ENCODE measurements at places on chromosomes 3 and 15. TPM values are rescaled to one million over a fixed set of nuclear protein-coding genes. Genes with fewer than 3 reads are reported as not detected.

Gene UBA7
- 16.3 TPM for total RNA-seq

Gene TGFBR2
- 49.5 TPM for total RNA-seq

Gene NOX5
- 0.20 TPM for total RNA-seq

- H3K27me3 ChIP-seq, result no peaks in the 10 kb centered on the region
- peaks cover 5% of the 10 kb centered on the region for H3K4me1 ChIP-seq
- no peak for DNase-seq
- no peaks in the 10 kb centered on the region for H3K36me3 ChIP-seq
Measured at GRCh38 chr3:152301745-152302181, 33.0 kb downstream of the MBNL1 start.

GRCh38 chr3:128933213-128933921 is 53.9 kb downstream of the ACAD9 start:
- H3K4me3 ChIP-seq, result no peak overlapping the region
- H3K4me1 ChIP-seq, result no peaks in the 10 kb centered on the region
- no peak overlapping the region for H3K27ac ChIP-seq
- peaks cover 4% of the 10 kb centered on the region for H3K36me3 ChIP-seq
- no peaks in the 10 kb centered on the region for H3K27me3 ChIP-seq

DNA sequence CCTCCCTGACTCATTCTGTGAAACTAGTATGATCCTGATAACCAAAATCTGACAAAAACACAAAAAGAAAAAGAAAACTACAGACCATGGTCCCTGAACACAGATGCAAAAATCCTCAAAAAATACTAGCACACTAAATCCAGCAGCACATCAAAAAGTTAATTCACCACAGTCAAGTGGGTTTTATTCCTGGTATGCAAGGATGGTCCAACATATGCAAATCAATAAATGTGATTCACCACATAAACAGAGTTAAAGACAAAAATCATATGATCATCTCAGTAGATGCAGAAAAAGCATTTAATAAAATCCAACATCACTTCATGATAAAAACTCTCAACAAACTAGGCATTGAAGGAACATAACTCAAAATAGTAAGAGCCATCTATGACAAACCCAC is 12.8 kb downstream of the SAXO2 start:
- H3K27ac ChIP-seq, result no peak overlapping the region
- no peak for DNase-seq
- H3K36me3 ChIP-seq, result peaks cover 2% of the 10 kb centered on the region
- no peaks in the 10 kb centered on the region for H3K4me1 ChIP-seq
- H3K27me3 ChIP-seq, result no peaks in the 10 kb centered on the region

DNA sequence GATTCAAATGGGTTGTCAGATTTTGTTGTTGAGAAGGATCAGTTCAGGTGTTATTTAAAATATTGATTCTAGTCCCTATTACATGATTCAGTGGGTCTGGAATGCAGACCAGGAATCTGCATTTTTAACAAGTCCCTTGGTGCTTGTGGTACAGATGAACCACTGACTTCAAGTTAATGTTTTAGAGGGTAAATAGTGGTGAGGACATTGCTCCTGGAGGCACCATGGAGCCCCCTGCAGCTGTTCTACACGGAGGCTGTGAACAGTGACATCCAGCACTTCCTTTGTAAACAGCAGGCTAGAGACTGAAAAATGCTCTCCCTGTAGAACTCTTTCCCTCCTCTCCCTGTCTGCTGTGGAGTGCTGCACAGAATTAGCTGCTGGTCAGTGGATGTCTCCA is 4.8 kb upstream of the FSIP1 start:
- peak; percentile 32 for DNase-seq
- no peaks in the 10 kb centered on the region for H3K4me1 ChIP-seq
- no peaks in the 10 kb centered on the region for H3K27me3 ChIP-seq
- no peak overlapping the region for H3K4me3 ChIP-seq

DNA sequence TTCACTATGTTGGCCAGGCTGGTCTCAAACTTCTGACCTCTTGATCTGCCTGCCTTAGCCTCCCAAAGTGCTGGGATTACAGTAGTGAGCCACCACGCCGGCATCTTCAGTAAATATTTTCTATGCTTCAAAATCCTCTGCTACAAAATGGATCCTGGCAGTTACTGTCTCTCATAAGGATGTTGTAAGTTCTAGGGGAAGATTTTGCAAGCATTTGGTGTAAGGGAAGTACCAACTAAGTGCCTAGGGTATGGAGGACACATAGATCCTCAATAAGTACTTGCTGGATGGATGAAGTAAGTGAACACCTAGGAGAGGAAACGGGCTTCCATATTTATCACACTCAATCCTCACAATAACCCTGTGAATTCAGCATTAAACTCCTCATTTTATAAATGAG is 6.6 kb downstream of the TM4SF4 start:
- no peak overlapping the region for H3K4me3 ChIP-seq
- H3K4me1 ChIP-seq, result peaks cover 3% of the 10 kb centered on the region
- no peak overlapping the region for H3K27ac ChIP-seq
- no peak for DNase-seq

DNA sequence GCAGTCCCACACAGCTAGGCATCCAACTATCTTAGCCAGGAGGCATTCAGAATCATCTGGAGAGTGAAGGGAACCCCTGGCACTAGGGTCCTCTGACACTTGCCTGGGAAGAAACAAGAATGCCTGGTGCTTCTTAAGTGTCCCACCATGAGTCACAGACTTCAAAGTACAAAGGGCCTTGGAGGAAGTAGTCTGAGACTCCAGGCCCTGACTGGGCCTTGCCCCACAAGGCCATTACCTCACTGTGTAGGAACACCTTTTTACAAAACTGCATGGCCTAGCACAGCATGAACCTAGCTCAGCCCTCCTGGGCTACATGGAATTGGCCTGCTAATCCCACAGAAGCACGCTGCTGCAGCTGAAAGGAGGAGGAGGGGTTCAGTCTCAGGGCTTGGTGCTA is 104.5 kb upstream of the SLCO2A1 start:
- no peak overlapping the region for H3K4me3 ChIP-seq
- DNase-seq, result no peak
- H3K36me3 ChIP-seq, result no peaks in the 10 kb centered on the region
- no peaks in the 10 kb centered on the region for H3K4me1 ChIP-seq
- H3K27ac ChIP-seq, result no peak overlapping the region

- no peaks in the 10 kb centered on the region for H3K36me3 ChIP-seq
- no peaks in the 10 kb centered on the region for H3K4me1 ChIP-seq
- DNase-seq, result no peak
- H3K27me3 ChIP-seq, result no peaks in the 10 kb centered on the region
- no peak overlapping the region for H3K27ac ChIP-seq
- H3K4me3 ChIP-seq, result no peak overlapping the region
Measured at GRCh38 chr3:61518590-61518989, 42.8 kb upstream of the PTPRG start.

GRCh38 chr3:3815206-3815605 is 16.0 kb downstream of the LRRN1 start:
- no peak for DNase-seq
- no peaks in the 10 kb centered on the region for H3K4me1 ChIP-seq
- H3K27me3 ChIP-seq, result no peaks in the 10 kb centered on the region
- no peak overlapping the region for H3K27ac ChIP-seq

DNA sequence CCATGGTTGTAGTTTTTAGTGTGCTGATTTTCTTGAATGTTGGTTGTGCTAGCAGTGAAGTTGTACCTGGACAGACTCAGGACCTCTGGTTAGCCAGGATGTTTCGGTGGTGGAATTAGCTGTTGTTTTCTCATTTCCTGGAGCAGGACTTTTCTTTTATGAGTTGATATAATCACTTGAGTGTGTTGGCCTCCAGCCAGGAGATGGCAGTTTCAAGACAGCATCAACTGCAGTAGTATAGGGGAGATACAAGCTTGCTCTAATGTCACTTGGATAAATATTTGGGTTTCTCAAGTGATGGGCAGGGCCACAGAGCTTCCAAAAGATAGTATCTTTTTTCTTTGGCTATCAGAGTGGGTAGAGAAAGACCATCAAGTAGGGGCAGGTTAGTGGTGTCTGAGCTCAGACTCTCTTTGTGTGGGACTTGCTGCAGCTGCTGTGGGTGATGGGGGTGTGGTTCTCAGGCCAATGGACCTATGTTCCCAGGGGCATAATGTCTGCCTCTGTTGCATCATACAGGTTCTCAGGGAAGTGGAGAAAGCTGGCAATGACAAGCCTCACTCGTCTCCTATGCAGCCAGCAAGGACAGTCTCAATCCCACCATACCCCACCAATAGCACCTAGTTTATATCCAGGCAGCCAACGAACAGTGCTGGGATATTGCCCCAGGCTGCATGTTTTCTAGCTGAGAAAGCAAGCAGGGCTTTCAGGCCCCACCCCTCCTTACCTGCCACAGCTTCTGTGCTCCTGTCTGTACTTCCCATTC is 14.6 kb upstream of the OR5K2 start:
- no peaks in the 10 kb centered on the region for H3K4me1 ChIP-seq
- no peaks in the 10 kb centered on the region for H3K36me3 ChIP-seq
- no peak overlapping the region for H3K4me3 ChIP-seq
- no peak overlapping the region for H3K27ac ChIP-seq
- H3K27me3 ChIP-seq, result no peaks in the 10 kb centered on the region

GRCh38 chr15:91787198-91787597 is 66.3 kb upstream of the SLCO3A1 start:
- H3K36me3 ChIP-seq, result no peaks in the 10 kb centered on the region
- no peak overlapping the region for H3K27ac ChIP-seq
- no peak for DNase-seq
- H3K27me3 ChIP-seq, result no peaks in the 10 kb centered on the region
- no peaks in the 10 kb centered on the region for H3K4me1 ChIP-seq
- H3K4me3 ChIP-seq, result no peak overlapping the region

- DNase-seq, result no peak
- no peak overlapping the region for H3K4me3 ChIP-seq
- no peaks in the 10 kb centered on the region for H3K27me3 ChIP-seq
- H3K4me1 ChIP-seq, result no peaks in the 10 kb centered on the region
- H3K27ac ChIP-seq, result no peak overlapping the region
- H3K36me3 ChIP-seq, result no peaks in the 10 kb centered on the region
Measured at GRCh38 chr3:95459706-95460105, 1354.7 kb upstream of the EPHA6 start.

- no peak overlapping the region for H3K27ac ChIP-seq
- peaks cover 43% of the 10 kb centered on the region for H3K4me1 ChIP-seq
- H3K27me3 ChIP-seq, result no peaks in the 10 kb centered on the region
- H3K36me3 ChIP-seq, result peaks cover 59% of the 10 kb centered on the region
Measured at GRCh38 chr3:50316657-50317242, 5.8 kb downstream of the HYAL2 start.

DNA sequence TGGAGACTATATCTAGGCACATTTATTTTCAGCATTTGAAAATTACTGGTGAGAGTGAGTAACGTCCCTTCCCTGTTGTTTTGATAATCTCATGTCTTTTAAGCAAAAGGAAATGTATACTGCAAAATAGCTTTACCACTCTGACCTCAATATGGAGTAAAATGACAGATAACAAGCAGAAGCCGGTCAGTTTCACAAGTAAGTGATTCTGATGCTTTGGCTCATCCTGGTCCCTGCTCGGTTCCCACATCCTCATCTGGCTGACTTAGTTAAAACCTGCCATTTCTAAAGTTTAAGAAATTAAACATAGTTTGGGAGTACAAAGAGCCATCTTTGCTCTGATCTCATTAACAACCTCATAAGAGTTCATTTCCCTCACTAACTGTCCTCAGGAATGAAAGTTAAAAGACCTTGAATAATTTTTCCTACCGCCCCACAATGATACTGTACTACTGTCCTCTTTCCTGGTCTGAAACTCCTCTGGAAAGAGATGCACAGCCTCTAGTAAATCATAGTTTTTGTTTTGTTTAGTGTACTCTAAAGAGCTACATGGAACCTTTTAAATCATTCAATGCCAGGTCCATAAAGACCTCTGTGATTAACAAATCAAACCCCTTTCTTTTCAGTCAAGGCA is 72.3 kb upstream of the ICE2 start:
- H3K4me1 ChIP-seq, result no peaks in the 10 kb centered on the region
- no peaks in the 10 kb centered on the region for H3K36me3 ChIP-seq
- DNase-seq, result no peak
- no peak overlapping the region for H3K4me3 ChIP-seq

DNA sequence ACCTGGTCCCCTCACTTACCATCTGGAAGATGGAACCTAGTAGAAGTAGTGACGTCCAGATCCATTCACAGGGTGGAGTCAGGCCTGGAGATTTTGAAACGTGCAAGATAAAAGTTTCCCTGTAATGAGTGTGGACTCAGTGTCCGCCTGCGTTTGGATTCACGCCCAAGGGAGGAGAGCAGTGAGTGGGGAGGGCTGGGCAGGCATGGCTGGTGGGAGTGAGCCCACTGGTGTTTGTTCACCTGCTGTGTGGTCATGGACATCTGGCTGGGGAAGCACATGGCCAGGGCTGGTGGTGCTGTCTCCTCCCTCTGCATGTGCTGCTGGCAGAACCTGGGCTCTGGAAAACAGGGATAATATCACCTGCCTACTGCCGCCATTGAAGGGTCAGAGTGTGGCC is 37.0 kb downstream of the RLBP1 start:
- H3K4me1 ChIP-seq, result peaks cover 38% of the 10 kb centered on the region
- no peak overlapping the region for H3K27ac ChIP-seq
- no peaks in the 10 kb centered on the region for H3K27me3 ChIP-seq
- peak; percentile 20 for DNase-seq

DNA sequence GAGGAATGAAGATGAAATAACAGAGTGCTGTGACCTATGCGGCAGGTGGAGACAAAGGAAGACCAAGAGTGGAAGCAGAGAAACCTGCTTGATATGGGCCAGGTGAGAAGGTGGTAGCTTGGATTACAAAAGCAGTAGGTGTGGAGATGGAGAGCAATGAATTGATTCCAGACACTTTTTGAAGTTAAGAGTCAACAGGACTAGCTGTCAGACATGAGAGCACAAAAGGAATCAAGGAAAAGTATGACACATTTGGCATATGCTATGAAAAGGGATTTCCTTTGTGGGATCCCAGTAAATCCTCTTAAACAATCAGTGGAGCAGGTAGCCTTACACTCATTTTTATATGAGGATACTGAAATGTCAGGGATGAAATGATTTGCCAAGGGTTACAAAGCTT is 160.5 kb downstream of the GREM1 start:
- no peak overlapping the region for H3K27ac ChIP-seq
- H3K4me3 ChIP-seq, result no peak overlapping the region
- no peaks in the 10 kb centered on the region for H3K4me1 ChIP-seq
- H3K27me3 ChIP-seq, result no peaks in the 10 kb centered on the region
- no peaks in the 10 kb centered on the region for H3K36me3 ChIP-seq
- no peak for DNase-seq

DNA sequence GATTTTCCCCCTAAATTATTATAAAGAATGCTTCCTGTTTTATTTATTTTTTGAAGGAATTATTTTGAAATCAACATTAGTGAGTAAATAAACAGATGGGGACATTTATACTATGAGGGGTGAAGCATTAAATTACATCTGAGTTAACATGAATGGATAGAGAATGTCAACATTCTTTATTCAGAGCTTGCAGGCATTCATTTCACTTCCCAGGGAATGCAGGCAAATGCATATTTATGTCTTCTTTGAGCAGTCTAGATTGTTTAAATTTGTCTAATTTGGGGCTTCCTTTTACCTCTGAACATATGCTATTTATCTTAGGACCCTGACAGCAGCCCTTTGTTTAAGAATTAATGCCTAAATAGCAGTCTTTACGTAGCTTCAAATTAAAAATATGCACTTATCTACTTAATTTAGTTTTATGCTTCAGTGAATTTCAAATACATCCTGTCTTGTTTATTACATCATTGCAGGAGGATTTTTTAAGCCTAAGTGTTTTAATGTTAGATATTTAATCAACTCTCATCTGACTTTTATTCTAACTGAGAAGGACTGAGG is 630.5 kb upstream of the LMCD1 start:
- no peak overlapping the region for H3K4me3 ChIP-seq
- H3K4me1 ChIP-seq, result no peaks in the 10 kb centered on the region
- H3K27me3 ChIP-seq, result no peaks in the 10 kb centered on the region
- DNase-seq, result no peak

Measured in spinal cord (tissue), 10 donors.